ENCODE measurements at places on chromosomes 13 and 19.
A peak's percentile ranks its signal among the peaks of the same experiment; 100 is the strongest.

DNA sequence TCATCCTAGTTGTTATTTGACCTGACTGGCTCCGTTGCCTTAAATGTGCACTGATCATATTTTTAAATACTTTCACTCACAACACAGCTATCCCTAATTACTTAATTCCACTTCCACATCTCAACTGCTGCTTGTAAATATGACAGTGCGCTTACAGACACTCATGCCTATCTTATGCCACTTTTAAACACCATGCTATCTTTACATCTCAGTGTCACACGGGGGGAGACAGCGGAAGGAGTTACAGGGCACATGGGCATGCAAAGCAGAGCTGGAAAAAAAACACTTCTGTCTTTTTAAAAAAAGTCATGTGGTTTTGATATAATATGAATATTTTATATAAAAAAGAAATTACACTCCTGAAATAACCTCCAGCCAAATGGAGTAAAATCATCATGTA lies 44.1 kb downstream of the SMAD9 start:
- no peak for DNase-seq

GRCh38 chr19:8611877-8612806 lies 1.6 kb upstream of the ADAMTS10 start:
- no peak for DNase-seq

GRCh38 chr13:110517505-110518225 lies 43.9 kb downstream of the RAB20 start:
- DNase-seq = no peak

- no peak for DNase-seq
Measured at GRCh38 chr19:56934438-56935090, 94.0 kb upstream of the PEG3 start.

DNA sequence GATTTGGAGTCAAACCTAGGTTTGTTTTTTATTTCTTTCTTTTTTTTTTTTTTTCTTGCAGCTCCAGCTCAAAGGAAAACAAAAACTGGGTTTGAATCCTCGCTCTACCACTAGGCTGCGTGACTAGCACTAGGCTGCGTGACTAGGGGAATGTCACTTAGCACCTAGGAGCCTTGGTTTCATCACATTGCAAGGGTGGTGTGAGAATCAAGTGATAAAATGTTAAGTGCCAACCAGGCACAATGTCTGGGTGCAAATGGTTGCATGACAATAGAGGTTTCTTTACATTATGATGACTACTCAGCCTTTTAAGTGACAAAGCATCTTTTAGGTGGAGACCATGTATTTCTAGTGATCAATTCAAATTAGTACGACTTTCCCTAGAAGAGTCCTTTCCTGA lies 27.9 kb downstream of the RCBTB2 start:
- DNase-seq = no peak

DNA sequence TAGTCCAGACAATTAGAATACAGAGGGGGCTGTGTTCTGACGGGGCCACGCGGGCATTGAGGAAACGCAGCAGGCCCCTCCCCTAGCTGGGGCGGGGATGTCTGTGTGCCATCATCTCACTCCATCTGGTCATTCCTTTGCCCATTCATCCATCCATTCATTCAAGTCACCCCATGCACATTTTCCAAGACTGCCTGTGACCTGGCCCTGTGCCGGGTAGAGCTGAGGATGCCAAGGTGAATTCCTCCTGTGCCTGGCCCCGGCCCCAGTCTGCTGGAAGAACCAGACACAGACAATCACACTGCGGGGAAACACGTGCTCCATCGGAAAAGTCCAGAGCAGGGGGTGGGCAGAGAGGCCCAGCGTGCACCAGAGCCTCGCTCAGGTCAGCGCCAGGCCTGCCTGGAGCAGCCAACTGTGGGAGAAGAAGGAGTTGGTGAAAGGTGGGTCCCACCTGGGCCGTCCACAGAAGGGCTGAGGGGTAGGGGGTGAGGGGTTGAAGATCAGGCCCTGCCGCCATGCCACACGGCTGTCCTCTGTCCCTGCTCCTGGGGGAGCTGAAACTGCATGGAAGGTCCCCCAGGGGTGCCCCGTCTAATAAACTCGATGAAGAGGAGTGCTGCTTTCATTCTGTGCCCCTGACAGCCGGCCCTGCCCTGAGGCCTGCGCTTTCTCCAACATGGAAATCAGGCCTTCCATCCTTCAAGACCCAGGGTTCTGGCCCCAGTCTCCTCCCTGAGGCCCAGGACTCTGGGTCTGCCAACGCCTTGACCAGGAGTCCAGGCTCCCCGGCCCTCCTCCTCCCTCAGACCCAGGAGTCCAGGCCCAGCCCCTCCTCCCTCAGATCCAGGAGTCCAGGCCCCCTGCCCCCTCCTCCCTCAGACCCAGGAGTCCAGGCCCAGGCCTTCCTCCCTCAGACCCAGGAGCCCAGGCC lies 1.6 kb upstream of the CACNG6 start:
- DNase-seq = no peak

- no peak for DNase-seq
Measured at GRCh38 chr19:43300206-43300605, 30.9 kb upstream of the PSG9 start.

DNA sequence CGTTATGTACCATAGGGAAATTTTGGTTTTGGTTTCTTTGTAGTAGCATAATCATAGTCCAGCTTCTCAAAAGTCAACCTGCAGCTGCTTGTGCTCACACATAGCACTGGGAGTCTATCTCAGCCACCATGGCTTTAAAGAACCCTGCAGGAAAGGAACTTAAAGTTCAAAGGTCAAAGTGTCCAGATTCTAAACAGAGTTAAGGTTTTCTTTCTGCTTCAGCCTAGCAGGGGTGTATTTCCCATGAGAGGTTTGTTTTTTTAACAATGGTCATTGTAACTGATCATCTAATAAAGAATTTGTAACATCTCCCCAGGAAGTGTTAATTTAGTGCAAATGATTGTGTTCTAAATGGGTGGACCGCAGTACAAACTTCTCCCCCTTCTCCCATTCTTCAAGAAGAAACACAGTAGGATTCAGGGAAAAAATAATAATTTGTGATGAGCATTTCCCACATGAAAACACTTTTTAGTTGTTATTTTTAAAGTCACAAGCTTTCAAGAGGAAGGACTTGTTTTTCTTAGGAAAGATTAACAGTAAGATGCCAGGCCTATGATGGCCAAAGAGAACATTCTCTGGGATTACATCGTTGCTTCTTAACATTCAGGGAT lies 168.0 kb downstream of the EFNB2 start:
- no peak for DNase-seq

DNA sequence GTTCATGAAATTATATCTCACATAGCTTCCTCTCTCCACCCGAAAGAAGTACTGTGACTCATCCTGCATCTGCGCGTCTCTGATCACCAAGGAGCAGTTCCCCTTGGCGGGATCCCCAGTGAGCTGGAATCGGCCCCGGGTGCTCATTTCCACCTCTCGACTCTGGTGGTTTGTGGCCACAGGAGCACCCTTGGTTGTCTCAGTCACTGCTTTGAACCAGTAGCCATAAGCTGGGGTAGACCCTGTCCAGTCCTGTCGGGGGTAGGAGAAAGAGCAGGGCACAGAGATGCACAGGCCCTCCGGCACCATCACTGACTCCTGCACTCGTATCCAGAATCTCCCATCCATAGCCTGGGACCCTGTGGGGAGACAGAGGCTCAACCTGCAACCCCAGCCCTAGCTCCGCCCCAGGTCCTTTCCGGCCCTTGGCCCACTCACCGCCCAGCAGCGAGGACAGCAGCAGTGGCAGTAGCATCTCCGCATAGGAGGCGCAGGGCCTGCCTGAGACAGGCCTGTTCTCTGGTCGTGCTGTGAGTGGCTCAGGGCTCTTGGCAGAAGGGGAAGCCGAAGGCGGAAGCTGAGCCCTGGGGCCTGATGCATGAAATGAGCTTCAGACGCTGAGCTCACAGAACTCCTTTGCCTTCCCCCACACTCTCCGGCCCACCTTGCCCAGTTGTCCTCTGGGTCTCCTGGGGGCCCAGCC lies at the start of gene SIGLEC10:
Gene SIGLEC10 (minus strand): TSS at position 536 of the 703 bp plus-strand sequence. CDS start 61 bp downstream, at position 475.
- DNase-seq = no peak

- DNase-seq = no peak
Measured at GRCh38 chr13:93811071-93811737, 584.6 kb downstream of the GPC6 start.

DNA sequence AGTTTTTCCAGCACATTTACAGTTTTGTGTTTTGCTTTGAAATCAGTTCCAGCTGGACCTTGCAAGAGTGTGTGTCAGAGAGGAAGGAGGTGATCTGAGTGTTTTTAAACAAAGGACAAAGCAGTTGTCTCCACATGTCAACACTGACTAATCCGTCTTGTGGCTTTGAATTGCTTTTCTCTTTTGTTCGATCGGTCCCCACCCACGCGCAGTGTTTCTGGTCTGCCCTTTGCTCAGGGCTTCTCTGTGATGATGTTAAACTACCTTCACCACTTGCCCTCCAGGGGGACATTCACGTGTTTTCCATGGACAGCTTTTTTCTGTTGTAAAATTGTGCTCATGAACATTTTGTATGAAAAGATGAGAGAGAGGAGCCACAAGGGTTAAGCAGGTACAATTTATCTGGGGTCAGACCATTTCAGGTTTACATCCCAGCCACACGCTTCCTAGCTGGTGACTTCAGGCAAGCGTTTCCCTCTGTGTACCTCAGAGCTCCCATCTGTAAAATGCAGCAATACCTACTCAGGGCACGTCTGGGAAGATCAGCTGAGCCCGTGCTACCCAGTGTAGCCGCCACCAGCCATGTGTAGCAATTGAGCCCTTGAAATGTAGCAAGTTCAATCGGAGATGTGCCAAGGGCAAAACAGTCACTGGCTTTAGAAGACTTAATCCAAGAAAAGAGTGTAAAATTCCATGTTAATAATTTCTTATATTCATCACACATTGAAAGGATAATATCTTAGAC lies 13.5 kb upstream of the PLA2G4C start:
- DNase-seq = no peak

DNA sequence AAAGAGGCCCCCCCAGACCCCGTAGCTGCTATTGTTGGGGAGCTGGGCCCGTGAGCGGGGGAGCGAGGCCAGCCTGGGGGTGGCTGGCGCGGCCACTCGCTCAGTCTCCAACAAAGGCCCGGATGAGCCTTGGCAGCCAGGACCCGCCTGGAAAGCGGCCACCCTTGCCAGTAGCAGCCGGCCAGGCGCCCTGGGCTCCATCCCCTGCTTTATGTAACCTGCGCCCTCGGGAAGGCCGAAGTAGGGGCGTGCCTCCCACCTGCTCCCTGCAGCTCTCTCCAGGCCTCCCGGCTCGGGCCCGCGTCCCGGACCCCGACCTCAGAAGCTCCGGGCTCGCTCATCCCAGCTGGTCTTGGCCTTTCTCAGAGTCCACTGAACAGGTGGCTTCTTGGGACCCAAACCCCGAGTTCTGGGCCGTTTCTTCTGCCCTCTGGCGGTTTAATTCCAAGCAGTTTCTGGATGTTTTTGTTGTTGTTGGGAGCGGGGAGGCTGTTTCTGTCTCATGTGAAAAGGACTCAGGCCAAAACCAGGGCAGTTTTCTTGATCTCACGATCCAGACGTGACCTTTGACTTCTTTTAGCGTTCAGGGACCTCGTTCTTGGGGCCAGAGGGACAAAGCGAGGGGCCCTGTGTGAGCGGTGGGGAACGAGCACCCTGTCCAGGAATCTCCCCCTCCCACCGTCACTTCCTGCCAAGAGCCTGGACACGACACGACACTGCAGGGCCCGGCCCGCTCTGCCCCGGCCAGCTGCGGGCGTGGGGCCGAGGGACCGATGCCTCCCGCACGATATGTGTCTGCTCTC lies 1.2 kb downstream of the CDC34 start:
- no peak for DNase-seq

DNA sequence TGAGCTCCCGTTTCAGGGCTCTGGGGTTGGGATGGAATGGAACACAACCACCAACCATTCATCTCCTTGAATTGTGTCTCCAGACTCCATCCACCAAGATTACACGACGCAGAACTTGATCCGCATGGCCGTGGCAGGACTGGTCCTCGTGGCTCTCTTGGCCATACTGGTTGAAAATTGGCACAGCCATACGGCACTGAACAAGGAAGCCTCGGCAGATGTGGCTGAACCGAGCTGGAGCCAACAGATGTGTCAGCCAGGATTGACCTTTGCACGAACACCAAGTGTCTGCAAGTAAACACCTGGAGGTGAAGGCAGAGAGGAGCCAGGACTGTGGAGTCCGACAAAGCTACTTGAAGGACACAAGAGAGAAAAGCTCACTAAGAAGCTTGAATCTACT lies 15.5 kb downstream of the FCAR start:
- DNase-seq = no peak

DNA sequence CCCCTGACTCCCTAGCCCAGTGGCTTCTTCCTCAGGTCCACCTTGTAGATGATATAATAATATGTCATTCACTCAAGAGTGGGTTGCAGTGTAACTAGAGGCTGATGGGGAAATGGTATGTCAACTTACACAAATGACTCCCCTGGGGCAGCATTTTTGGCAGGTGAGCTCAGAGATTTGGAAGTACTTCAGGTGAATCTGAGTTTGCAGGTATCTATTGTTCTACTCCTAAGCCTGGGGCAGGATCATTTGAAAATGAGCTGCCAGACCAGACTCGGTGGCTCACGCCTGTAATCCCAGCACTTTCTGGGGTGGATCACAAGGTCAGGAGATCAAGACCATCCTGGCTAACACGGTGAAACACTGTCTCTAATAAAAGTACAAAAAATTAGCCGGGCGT lies 11.6 kb upstream of the CNMD start:
- no peak for DNase-seq

- no peak for DNase-seq
Measured at GRCh38 chr13:109656206-109656605, 130.2 kb downstream of the IRS2 start.

DNA sequence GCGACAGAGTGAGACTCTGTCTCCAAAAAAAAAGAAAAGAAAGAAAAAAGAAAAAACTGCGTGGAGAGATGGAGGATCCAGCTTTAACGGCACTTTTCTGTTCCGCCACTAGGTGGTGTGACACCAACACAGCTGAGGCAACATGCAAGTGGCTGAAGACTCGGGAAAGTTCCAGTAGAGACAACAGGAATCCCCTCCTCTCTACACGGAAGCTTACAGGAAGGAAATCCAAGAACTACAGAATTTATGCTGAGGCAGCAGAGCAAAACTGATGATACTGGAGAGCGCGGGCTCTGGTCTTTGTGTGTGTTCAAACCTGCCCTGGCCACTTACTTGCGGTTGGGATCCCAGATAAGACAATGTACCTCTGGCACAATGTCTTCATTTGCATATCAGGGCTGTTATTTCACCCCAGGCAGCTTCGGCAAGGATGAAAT lies 9.9 kb downstream of the RANBP3 start:
- peak; percentile 17 for DNase-seq

DNA sequence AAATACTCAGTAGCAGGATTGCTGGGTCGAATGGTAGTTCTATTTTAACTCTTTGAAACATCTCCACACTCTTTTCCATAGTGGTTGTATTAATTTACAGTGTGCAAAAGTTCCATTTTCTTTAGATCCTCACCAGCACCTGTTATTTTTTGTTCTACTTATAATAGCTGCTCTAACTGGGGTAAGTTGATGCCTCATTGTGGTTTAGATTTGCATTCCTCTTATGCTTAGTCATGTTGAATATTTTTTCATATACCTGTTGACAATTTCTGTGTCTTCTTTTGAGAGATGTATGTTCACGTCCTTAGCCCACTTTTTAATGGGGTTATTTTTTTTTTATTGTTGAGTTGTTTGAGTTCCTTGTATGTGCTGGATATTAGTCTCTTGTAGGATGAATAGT lies 144.6 kb downstream of the NBEA start:
- DNase-seq = no peak
